Fibroblast of lung (primary cell): ENCODE measurements at places on chromosomes 12 and 14. TPM values are rescaled to one million over a fixed set of nuclear protein-coding genes. Genes with fewer than 3 reads are reported as not detected.

DNA sequence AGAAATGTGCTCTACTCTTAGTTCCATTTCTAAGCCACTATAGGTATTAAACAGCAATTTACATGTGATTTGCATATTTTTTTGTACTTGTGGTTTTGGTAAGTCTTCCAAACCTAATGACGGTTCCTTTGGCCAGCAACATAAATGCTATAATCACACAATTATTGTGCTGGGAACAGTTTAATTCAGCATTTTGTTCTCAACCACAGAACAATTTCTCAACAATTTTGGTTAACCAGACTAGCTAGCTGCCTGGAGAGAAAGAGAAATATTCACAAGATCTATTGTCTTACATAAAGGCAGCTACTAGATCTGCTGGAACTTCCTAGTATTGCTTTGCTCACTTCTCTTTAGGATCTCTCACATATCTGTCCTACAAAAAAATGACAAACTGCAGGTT, 265.3 kb downstream of the SOX5 start:
- no peak for DNase-seq

DNA sequence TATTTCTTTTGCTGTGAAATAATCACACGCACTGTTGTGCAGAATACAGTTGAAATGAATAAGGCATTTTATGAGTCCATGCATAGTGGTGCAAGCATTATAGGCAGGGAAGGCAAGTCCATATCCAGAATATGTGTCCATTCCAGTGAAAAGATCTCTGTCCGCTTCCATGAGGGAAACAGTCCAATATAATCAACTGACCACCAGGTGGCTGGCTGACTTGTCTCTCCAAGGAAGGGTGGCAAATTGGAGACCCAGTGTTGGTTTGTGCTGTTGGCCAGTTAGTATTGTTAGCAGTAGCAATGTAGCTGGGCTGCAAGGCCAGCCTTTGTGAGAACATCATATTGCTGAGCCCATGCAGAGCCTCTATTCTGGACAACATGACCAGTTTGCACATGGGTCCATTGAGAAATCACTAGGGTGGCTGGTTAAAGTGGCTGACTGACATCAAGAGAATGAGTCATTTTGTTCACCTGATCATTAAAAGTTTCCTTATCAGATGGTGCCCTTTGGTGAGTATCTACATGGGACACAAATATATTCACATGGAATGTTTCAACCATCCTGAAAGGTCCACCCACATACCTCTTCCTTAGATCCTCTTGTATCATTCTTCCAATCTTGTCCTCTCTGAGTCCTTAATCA, 17.3 kb upstream of the YAF2 start:
- no peak for DNase-seq

DNA sequence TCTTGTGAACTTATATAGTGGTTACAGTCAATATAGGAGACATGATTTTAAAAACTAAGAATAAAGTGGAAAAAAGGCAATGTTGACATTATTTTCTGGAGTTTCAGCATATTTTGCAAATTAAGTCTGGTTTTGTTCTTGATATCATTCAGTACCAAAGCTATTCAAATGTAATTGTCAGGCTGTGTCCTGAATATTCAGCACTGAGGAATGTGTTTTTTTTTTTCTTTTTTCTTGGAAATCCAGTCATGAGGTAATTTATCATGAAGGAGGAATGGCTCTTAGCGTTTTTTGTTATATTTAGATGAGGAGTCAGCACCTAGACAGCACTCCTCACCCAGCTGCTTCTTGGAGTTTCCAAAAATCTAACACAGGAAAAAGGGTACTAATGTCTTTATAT, 225.5 kb downstream of the CCDC91 start:
- DNase-seq, result peak; percentile 70

DNA sequence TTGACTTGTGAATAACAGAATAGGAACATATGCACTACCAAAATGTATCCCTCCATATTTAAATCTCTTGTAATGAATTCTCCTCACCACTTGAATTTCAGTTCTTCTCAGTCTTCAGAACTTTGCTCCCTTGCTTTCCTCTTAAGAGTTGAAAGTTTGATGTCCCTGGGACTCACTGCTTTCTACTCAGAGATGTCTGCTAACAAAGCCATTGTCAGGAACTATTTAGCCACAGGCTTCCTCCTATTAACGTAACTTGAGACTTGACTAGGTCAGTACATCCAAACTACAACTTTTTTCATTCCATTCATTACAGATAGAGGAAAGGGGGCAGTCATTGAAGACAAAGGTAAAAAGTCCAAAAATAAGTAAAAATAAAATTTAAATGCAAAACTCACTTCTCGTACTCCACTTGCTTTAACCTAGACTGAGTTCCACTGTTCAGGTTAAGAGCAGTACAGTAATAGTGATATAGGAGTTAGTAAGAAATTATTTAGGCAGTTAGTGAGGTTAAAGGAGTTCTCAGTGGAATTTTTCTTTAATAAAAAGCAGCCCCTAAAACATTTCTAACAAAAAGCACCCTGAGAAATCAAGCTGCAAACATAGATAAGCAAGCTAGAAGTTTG, 364.2 kb downstream of the SOX5 start:
- no peak for DNase-seq

DNA sequence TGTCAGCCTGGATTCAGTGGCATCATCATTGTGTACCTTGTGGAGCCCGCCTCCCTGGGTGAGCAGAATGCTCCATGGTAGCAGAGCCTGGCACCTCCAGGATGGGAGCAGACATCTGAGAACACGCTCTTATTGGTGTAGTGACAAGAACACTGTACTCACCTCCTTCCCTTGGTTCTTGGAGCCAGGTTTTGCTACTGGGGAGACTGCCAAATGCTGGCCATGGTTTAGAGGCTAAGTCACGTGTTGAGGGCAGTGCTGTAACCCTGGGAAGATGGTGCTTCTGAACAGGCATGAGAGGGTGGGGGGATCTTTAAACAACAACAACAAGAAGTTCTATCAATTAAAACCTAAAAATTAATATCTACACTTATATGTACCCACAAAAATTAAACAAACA, 47.6 kb upstream of the ASPG start:
- DNase-seq, result no peak

DNA sequence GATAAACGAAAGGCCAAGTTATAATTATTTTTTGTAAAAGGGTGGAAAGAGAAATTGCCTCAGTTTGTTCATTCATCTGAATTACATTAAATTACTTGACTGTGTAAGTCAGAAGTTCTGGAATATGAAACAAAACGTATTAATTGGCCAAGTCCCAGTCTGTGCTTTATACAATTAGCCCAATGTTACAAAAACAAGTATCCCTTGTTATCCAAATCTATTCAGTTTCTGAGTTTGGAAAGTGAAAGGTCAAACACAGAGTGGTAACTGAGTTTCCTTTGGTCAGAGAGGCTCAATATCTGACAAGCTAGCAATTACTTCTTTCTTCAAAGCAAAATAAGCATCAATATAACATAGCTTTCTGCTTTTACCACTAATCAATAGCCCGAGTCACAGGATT, 62.6 kb downstream of the SPPL3 start:
- no peak for DNase-seq

- no peak for DNase-seq
Observed at GRCh38 chr12:102543494-102544485, 63.4 kb upstream of the IGF1 start.

- DNase-seq, result peak; percentile 90
Observed at GRCh38 chr12:106386813-106387535, 29.4 kb downstream of the POLR3B start.

GRCh38 chr12:18723752-18724151, 14.1 kb downstream of the PLCZ1 start:
- DNase-seq, result peak; percentile 85

The NXPH4 gene
- 0.50 and 1.0 TPM in 2 replicates for total RNA-seq

The POTEM gene
- total RNA-seq, result not detected in 2 replicates

DNA sequence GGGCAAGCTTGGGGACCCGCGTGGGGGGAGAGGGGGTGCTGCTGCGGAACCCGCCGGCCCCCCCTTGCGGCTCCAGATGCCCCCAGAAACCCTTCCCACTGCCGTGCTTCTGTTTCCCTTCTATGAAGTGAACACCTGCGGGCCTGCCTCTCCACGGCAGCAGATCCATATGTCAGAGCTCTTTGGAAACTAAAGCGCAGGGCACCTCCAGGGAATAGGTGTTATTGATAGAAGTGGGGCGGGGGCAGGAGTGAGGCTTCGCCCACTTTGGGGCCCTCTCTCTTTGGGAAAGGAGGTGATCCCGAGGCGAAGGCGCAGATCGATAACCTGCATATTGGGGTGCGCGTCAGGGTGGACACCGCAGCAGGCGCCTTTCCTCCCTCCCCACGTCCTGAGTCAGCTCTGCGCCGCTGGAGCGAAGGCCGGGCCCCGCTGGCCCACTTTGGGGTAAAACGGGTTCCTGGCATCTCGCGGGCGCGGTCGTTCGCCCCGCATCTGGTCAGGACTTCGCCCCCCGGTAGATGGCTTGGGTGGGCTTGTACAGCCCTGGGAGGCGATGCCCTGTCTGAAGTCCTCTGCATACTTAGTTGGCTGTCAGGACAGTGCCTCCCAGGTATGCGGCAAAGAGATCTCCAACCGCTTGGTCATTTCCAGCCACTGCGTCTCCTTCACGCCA, 524 bp downstream of the KMT5A start:
- DNase-seq, result no peak

The KRT6A gene
- not detected in 2 replicates for total RNA-seq

DNA sequence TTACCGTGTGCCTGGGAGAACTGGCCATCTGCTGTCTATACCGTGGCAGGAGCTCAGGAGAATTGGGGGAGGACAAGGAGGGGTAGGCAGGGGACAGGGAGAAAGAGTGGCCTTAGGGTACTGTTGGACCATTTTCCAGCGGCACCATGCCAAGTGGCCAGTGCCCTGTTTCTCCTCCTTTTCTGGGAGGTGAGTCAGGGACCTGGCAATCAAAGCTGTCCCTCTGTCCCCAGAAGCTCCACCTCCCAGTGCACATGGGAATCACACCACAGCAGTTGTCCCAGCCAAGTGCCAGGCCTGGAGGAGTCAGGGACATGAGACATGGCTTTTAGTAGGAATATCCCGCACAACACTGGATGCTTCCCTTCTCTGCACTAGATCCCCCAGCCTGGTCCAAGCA, 118.0 kb downstream of the GCH1 start:
- no peak for DNase-seq

DNA sequence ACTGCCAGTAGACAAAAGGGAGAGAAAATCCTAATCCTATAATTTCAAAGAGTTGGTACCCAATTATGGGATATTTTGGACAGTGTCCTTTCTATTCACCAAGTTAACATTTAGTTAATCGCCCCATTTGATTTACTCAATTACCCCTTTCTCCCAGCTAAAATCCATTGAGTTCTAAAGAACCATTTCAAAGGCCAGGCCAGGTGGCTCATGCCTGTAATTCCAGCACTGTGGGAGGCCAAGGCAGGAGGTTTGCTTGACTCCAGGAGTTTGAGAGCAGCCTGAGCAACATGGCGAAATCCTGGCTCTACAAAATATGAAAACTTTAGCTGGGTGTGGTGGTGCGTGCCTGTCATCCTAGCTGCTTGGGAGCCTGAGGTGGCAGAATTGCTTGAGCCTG, 5.5 kb upstream of the GPR19 start:
- no peak for DNase-seq

DNA sequence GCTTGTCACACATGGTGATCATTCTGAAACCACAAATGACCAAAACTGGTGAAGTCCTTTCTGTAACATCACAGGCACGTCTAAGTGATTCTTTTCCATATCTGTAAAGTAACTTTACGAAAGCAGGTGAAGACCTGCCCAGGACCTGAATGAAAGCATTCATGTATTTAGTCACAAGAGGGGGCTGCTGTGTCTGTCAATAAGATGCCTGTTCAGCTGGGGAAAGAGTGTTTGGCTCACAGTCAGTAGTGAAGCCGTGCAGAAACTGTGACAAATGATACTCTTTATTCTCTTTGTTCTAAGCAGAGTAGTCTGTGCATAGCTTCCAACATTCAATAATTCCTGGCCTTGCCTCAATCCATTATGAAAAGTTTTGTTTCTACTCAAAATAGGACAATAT, 373.5 kb upstream of the OR4E1 start:
- no peak for DNase-seq

The BCL11B gene
- total RNA-seq, result under 0.01 TPM in 2 replicates

The SALL2 gene
- 3.1 and 3.5 TPM in 2 replicates for total RNA-seq

The PRORP gene
- total RNA-seq, result 12.1 and 14.2 TPM in 2 replicates

GRCh38 chr14:66101662-66102061, 384.5 kb upstream of the CCDC196 start:
- DNase-seq, result no peak

DNA sequence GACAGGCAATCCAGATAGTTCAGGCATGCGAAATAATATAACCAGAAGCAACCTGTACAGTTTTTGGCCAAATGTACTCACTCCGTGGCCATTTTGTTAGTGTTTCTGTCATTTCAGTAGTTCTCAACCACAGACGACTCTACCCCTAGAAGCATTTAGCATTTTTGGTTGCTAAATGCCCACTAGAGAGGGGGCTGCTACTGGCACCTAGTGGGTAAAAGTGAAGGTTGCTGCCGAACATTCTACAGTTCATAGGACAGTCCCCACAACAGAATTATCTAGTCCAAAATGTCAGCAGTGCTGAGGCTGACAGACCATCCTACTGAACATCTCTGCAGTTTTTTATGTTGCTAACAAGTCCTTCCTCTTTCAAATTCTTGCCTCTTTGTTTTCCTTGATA, 107.4 kb downstream of the TSHR start:
- no peak for DNase-seq

DNA sequence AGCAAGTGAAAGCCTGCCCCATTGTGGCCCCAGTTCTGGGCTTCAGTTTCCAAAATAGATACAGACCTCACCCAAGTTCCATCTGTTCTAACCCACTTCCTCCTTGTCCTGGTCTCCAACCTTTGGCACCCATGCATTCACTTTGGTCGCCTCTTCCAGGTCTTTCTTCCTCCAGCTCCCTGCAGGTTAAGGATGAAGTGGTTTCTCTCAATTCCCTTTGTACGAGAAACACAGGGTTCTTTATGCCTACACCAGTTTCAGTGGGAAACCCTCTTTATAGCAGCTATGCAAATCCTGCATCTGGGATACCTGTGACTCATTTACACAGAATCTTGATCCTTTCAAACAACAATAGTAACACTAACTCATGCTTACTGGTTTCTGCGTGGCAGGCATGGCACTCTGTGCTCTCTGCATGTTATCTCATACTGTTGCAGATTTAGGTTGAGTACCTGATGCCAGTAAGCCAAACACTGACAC, 110.6 kb upstream of the AMIGO2 start:
- peak; percentile 86 for DNase-seq

GRCh38 chr12:105765053-105766014, 373.4 kb downstream of the NUAK1 start:
- DNase-seq, result no peak

DNA sequence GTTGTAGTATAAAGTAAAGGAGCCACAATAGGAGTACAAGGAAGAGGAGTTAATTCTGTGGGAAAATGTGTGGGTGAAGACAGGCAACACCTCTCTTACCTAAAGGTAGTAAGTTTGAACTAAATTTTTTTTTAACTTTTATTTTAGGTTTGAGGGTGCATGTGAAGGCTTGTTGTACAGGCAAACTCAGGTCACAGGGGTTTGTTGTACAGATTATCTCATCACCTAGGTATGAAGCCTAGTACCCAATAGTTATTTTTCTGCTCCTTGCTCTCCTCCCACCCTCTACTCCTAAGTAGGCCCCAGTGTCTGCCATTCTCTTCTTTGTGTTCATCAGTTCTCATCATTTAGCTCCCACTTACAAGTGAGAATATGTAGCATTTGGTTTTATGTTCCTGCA, 70.5 kb downstream of the DNAI7 start:
- no peak for DNase-seq

The JPH4 gene
- not detected in 2 replicates for total RNA-seq

- no peak for DNase-seq
Observed at GRCh38 chr12:93762912-93763553, 85.9 kb downstream of the CRADD start.
